ENCODE measurements at places on chromosomes 3 and 15.

DNA sequence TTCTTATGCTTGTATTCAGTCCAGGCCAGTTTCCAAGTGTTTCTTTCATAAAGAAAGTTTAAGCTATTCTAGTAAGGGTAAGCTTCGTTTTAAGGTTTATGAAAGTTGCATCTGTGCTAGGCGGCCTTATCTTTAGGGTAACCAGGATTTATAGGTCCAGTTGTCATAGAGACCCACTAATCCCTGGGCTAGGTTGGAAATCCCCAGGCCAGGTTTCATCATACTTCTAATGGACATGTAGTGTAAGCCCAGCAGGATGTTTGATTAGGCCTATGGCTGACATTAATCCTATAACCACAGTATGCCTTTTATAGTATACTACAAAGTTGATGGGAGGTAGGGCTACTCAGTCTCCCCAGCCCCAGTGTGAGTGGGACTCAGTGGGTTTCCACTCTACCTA, 312.4 kb downstream of the CACNA2D3 start:
- no peak for DNase-seq

DNA sequence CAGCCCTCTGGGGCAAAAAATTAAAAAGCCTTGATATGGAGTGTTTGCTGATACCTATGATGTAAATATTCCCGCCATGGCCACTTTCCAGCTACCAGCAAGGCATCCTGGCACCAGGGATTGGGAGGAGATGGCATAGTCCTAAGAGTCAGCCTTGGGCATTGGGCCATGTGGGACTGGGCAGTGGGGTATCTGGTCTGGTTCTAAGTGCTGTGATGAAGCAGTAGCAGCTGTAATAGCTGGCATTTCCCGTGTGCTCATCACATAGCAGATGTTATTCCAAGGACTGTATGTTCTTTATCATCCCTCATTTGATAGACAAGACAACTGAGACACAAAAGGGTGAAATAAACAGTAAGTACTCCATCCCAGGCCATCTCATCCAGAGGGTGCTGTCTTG, 6.9 kb upstream of the SACM1L start:
- no peak for DNase-seq

DNA sequence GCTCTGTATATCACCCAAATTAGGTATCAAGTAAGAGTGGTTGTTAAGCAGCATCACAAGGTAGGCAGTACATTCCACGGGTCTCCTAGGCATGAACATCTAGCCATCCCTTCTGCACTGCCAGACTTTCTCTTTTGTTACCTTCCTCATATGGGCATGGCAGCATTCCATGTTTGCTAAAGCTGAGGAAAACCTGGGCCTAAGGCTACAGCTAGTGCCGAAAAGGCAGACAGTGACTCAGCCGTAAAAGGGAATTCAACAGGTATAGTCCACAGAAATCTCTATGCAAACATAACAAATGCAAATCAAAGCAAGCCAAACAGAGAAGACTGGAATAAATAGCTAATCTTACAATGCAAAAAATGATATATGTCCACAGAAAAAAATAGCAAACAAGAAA, 645.4 kb downstream of the ZBBX start:
- DNase-seq, result no peak

DNA sequence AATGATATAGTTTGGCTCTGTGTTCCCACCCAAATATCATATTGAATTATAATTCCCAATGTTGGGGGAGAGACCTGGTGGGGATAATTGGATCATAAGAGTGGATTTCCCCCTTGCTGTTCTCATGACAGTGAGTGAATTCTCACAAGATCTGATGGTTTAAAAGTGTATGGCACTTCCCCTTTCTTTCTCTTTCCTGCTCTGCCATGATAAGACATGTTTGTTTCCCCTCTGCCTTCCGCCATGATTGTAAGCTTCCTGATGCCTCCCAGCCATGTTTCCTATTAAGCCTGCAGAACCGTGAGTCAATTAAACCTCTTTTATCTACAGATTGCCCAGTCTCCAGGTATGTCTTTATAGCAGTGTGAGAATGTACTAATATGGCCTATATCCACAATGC, 126.7 kb upstream of the GMNC start:
- DNase-seq, result no peak

DNA sequence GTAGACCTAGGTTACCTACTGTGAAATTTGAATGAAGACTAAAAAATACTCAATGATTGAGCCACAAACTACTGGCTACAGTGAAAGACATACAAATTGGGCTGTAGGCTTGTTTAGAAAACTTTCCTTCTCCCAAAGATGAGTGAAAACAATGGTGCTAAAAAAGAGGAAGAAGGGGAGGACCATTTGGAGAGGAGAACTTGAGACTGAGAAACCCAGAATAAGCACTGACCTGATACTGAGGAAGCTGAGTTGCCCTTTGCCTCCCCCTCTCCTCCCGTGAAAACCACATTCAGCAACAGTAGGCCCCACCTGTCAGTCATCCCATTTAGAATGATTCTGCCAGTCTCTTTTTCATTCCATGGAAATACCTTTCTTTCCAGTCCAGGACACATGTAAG, 484.0 kb upstream of the TGFBR2 start:
- DNase-seq, result no peak

- DNase-seq, result peak; percentile 43
These were observed 278.1 kb upstream of the P2RY1 start for GRCh38 chr3:152556731-152557254.

DNA sequence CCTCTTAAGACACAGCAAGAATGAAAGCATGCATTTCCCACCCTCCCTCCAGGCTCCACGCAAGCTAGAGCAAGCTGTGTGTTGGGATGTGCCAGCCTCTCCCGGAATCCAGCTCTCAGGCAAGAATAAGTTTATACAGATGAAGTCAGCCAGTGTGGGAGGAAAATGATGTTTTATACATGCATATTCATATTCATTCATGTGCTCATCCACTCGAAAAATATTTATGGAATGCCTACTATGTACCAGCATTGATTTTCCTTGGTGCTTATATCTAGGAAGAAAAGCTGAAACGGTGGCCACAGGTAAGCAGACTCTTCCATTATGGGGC, 62.7 kb downstream of the KLHL6 start:
- no peak for DNase-seq

- DNase-seq, result no peak
These were observed 45.9 kb upstream of the ABHD10 start for GRCh38 chr3:111932946-111933345.
